ENCODE measurements at places on chromosomes 11 and 22.

DNA sequence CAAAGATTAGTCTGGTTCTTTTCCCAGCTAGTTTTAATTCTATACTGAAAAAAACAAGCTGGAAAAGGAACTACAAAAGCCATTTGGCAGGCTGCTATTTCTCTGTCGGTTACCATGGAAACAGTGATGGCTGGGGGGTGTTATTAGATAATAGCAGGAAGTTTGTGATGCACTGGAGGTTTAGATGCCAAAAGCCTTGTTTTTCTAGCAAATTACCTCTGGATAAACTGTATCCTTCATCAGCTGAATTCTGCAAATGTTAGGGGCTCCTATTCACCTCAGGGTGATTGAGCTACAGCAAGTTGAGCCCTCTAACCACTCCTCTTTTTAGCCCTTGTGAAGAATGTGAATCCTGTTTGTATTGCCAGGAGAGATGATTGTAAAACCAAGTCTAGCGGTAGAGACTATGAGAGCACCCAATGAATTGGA lies 25.2 kb downstream of the ALKBH3 start:
- no peak for DNase-seq

DNA sequence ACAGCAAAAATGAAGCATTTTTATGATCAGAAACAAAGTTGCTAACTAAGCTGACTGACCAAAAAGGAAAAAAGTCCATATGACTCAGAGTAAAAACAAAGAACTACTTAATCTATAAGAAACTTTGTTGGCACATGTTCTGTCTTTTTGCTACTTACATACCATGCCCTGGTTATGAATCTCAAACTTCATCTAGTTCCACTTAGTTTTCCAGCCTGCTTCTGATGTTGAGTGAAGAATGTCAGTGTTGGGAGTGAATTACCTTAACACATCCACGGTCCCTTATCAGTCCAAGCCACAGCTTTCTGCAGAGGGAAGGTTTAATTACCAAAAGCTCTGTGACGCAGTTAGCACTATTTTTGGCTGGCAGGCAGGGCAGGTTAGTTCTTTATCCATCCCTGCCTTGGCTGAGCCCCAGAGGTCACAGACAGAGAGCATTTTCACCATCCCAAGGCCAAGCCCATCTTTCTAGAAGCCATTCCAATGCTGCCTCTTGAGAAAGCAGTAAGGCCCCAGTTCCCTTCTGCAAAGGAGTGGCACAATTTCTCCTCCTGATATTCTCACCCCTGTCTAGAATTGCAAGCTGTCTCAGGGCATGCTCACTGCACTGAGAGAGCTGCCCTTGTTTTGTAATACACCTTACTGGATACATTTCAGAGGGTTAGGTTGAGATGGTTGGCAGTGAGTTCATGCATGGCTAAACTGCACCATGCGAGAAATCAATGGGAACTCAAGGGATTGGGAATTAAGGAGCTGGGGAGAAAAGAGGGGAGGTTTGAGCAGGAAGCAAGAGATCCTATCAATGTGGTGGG lies 67.1 kb downstream of the SLC1A2 start:
- no peak for DNase-seq

DNA sequence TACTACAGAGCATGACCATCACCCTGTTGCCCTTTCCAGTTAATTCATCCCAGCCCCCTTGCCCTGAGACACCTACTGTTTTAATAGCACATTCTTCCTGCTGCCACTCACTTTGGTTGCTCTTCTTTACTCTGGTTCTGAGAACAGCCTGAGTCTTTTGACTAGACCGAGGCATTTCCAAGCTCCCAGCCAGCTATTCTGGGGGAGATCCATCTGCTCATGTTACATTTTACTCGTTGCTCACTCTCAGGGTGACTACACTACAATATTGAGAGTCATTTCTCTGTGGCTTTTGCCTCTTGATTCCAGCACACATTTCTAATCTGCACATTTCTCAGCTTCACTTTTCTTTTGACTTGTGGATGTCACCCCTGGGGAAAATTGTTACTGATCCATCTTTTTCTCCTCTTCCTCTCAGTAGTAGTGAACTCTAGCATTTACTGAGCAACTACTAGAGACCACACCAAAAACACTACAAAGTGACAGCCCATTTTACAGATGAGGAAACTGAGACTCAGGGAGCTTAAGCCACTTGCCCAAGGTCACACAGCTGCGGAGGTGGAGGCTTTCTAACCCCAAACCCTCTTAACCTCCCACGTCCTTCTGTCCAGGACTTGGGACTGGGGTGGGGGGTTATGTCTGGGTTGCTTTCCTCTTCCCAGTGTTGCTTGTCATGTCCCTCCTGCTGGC lies 117.8 kb downstream of the C11orf91 start:
- DNase-seq = peak; percentile 64

- DNase-seq = no peak
These were observed 56.1 kb upstream of the NECTIN1 start for GRCh38 chr11:119785131-119785530.

DNA sequence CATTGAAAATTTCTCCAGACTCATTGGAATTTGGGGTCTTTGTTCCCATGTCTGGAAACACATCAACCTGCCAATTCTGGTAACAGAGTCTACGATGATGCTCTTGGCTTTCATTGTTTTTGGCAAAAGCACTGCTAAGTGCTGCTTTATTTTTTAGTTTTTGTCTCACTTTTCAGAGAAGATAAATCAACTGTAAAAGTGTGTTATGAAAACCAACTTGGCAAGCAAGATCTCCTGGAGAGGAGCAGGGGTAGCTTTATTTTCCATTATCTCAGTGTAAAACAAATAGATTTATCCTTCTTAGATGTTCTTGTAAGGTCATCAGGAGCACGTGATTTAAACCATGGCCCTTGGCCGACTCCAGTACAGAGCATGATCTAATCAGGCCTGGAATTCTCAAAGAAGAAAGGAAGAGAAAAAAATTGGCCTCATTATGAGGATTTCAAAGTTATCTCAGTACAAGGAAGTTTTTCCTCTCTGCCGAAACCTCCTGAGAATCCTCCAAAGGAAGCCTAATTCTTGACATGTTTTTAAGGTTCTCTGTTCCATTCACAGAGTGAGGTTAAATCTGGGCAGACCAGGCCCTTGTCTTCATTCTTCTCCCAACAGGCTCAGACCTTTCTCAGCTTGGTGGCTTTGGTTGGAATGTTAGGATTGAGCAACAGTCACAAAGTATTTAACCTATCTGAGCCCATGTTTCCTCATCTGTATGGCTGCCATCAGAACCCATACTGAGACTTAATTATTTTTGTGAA lies 16.4 kb upstream of the PAMR1 start:
- DNase-seq = peak; percentile 87

- no peak for DNase-seq
These were observed 56.1 kb upstream of the GNAZ start for GRCh38 chr22:23014250-23014649.

DNA sequence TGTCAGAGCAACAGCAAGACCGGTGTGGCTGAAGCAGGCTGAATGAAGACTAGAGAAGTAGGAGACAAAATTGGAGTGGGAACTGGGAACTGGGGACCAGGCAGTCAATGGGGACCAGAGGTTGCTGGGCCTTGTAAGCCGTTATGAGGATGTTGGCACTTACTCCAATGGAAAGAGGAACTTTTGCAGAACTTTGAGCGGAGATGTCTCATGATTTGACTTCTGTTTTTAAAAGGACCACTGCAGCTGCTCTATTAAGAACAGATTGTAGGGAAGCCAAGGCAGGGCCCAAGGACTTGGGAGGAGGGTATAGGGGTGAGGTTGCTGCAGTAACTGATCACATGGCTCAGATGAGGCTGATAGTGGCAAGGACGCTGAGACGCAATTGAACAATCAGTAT lies 34.2 kb downstream of the IL18 start:
- DNase-seq = no peak

GRCh38 chr11:8610532-8611116 lies 16.6 kb upstream of the STK33 start:
- DNase-seq = peak; percentile 12

- DNase-seq = no peak
These were observed 15.9 kb downstream of the CRELD2 start for GRCh38 chr22:49934160-49934890.

DNA sequence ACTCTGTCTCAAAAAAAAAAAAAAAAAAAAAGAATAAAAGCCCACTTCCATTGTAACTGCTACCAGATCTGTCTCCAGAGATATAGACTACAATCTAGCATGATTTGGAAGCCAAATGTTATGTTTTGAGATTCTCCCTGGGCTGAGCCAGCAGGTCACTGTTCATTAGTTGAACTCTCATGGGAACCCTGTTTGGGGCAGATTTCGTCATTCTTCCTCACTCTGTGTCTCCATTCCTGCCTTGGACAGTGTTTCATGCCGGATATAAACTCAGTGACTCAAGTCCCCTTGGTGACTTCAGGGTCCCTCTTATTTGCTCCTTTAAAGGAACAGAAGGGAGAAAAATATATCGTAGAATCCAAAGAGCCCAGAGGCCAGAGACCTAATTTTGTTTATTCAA lies 378.1 kb downstream of the LARGE1 start:
- DNase-seq = no peak

GRCh38 chr11:124751741-124752470 lies at the start of gene VSIG2:
TSS of gene VSIG2 (minus strand) at chr11:124752255. CDS start at chr11:124752137, 118 bp downstream.
- DNase-seq = no peak

- no peak for DNase-seq
These were observed at the start of gene MIAT for GRCh38 chr22:26656891-26657851. TSS of gene MIAT (plus strand) at chr22:26657588.

DNA sequence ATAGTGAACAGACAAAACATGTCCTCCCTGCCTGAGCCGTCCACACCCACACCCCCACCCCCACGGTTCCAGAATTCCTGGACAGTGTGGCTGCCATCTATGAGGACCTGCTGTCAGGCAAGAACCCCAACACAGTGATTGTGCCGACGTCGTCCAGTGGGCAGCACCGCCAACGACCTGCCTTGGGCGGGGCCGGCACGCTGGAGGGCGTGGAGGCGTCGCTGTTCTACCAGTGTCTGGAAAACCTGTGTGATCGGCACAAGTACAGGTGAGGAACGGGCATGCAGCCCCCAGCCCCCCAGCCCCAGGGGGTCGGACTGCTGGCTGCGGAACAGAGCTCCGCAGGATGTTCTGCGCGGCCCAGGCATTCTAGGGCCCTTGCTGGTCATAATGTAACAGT lies 19.7 kb downstream of the ARFGAP2 start:
- DNase-seq = no peak

GRCh38 chr11:33930317-33931021 lies 38.6 kb upstream of the LMO2 start:
- DNase-seq = no peak

GRCh38 chr11:109422870-109423465 lies 978 bp downstream of the C11orf87 start:
- DNase-seq = no peak

GRCh38 chr11:65260302-65260701 lies 1.5 kb upstream of the POLA2 start:
- no peak for DNase-seq

DNA sequence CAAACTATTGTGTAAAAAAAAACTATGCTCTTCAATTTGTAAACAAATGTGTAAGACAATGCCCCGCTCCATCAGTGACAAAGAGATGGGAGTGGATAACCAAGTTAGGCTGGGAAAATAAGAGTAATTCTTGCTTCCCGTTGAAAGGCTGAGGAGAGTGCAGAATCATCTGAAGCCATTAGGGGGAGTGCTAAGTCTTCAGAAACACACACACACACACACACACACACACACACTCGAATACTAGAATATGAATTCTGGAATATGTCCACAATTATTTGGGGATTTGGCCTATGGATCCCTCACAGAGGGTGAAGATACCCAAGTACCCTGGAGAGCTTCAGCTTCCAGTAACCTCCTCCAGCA lies 27.8 kb upstream of the ROBO3 start:
- DNase-seq = no peak

DNA sequence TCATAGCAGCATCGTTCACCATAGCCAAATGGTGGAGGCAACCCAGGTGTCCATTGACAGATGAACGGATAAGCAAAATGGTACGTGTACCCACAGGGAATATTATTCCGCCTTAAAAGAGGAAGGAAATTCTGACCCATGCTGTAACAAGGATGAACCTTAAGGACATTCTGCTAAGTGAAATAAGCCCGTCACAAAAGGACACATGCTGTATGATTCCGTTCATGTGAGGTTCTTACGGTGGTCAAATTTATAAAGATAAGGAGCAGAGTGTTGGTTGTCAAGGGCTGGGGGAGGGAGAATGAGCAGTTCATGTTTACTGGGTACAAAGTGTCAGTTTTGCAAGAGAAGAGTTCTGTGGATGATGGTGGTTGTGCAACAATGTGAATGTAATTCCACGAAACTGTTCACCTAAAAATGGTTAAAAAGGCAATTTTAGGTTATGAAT lies 26.3 kb downstream of the APOL1 start:
- DNase-seq = no peak

DNA sequence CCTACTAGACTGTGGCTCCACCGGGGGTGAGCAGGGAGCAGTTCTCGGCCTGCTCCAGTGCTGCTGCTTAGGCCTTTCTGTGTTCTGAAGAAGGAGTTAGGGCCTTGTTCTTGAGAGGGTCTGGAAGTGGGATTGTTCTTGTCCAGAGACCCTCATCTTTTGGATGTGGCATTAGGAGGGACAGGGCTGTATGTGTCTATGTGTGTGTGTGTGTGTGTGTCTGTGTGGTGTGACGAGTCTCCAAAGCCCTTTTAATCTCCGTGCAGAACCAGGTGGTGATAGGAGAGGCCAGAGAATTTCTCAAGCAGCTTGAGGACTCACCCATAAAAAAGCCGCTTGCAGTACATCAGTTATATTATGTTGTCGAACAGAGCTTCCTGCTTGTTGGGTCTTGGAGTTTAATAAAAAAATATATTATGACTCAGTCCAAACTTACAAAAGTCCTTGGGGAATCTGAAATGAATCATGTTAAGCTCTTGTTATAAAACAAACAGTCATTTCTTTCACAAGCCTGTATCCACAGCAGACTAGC lies 196.5 kb downstream of the TENM4 start:
- DNase-seq = no peak

DNA sequence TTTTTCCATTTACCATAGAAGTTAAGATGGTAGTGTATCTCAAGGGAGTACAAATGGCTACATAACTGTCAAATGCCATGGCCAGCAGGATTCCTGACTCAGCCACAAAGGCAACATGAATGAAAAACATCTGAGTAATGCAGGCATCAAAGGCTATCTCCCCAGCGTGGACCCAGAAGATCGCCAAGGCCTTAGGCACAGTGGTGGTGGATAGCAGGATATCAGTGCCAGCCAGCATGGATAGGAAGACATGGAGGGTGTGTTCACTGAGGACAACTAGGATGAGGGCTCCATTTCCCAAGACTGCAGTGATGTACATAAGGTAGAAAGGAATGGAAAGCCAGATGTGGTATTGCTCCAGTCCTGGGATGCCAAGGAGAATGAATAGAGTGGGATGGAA lies 18.0 kb downstream of the OR52B2 start:
- DNase-seq = no peak

Data from vagina (tissue), 2 donors.